Suprapubic skin (tissue), 4 donors: ENCODE measurements at places on chromosomes 1 and 21.

DNA sequence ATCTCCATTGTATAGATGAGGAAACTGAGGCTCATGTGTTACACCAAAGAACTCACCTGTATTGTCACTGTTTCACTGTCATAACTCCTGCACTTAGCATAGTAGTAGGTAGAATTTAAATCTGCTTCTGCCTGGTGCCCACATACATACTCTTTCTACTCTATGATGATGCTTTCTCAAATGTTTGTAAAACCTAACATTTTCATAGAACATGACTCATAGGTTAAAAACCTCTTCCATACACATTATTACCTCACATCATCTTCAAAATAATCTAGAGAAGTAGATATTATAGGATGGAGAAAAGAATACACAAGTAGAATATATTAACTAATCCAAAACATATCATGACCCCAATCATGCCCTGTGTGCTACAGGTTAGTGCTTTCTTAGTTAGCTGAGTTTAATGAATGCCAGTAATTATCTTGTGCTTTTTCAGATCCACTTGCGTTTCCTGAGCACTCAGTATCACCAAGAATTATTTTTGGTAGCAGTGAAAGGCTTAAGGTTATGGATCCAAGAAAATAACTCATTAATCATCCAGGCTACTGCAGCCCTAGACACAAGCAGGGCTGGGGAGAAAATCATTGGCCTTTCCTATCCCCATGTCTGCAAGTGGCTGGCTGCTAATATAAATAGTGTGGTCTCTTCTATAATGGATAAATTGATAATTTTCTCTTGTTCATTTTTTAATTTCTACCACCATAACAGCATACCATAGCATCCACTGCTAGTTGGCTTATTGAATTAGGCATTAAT lies 156.9 kb downstream of the LRRC40 start:
- H3K4me1 ChIP-seq: no peaks in the 10 kb centered on the region
- H3K27me3 ChIP-seq: no peaks in the 10 kb centered on the region
- no peak overlapping the region for H3K4me3 ChIP-seq
- no peak for DNase-seq

- H3K27me3 ChIP-seq: no peaks in the 10 kb centered on the region
- H3K4me3 ChIP-seq: no peak overlapping the region
- H3K36me3 ChIP-seq: no peaks in the 10 kb centered on the region
- peak overlapping the region; percentile 67 for H3K27ac ChIP-seq
- DNase-seq: no peak
These were observed 33.1 kb downstream of the MAP3K7CL start for GRCh38 chr21:29163341-29164115.

- no peak overlapping the region for H3K27ac ChIP-seq
- no peak overlapping the region for H3K4me3 ChIP-seq
- H3K4me1 ChIP-seq: no peaks in the 10 kb centered on the region
These were observed 46.7 kb upstream of the PTBP2 start for GRCh38 chr1:96674915-96675314.

DNA sequence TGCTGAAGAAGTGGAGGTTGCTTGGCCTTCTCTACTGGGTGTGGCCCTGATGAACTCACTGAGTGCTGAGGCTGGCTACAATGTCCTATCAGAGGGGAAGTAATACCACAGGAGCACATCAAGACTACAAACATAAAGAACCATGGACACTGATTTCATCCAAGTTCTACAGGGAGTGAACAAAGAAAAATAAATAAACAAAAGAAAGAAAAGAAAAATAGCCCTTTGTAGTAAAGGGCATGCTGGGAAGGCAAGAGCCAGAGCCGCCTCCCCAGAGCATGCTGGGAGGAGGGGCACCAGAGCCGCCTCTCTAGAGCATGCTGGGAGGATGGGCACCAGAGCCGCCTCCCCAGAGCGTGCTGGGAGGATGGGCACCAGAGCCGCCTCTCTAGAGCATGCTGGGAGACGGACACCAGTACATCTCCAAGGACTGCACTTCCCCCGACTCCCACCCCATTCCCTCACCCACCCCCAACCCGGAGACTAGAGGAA lies 65.9 kb downstream of the LAMC2 start:
- H3K4me3 ChIP-seq: no peak overlapping the region
- H3K27ac ChIP-seq: no peak overlapping the region
- no peaks in the 10 kb centered on the region for H3K27me3 ChIP-seq
- H3K36me3 ChIP-seq: no peaks in the 10 kb centered on the region
- H3K4me1 ChIP-seq: no peaks in the 10 kb centered on the region

GRCh38 chr1:199404976-199405375 lies 622.5 kb upstream of the NR5A2 start:
- H3K4me1 ChIP-seq: no peaks in the 10 kb centered on the region
- no peaks in the 10 kb centered on the region for H3K36me3 ChIP-seq
- H3K27ac ChIP-seq: no peak overlapping the region
- H3K27me3 ChIP-seq: no peaks in the 10 kb centered on the region
- no peak for DNase-seq

GRCh38 chr1:198978523-198978922 lies 339.7 kb downstream of the PTPRC start:
- H3K4me3 ChIP-seq: no peak overlapping the region
- H3K27me3 ChIP-seq: no peaks in the 10 kb centered on the region
- H3K36me3 ChIP-seq: no peaks in the 10 kb centered on the region
- H3K4me1 ChIP-seq: no peaks in the 10 kb centered on the region
- DNase-seq: no peak
- H3K27ac ChIP-seq: no peak overlapping the region

GRCh38 chr1:105294838-105295237 lies 1545.1 kb downstream of the AMY1C start:
- H3K4me1 ChIP-seq: no peaks in the 10 kb centered on the region
- no peak for DNase-seq
- no peaks in the 10 kb centered on the region for H3K27me3 ChIP-seq
- H3K27ac ChIP-seq: no peak overlapping the region

GRCh38 chr1:160244209-160244608 lies 18.1 kb downstream of the DCAF8 start:
- no peak for DNase-seq
- no peaks in the 10 kb centered on the region for H3K4me1 ChIP-seq
- peaks cover 40% of the 10 kb centered on the region for H3K36me3 ChIP-seq
- H3K27ac ChIP-seq: no peak overlapping the region
- H3K27me3 ChIP-seq: no peaks in the 10 kb centered on the region

- peak overlapping the region; percentile 77 for H3K27ac ChIP-seq
- H3K27me3 ChIP-seq: no peaks in the 10 kb centered on the region
- peaks cover 19% of the 10 kb centered on the region for H3K36me3 ChIP-seq
- peak; percentile 84 for DNase-seq
- H3K4me3 ChIP-seq: peak overlapping the region; percentile 46
- peaks cover 30% of the 10 kb centered on the region for H3K4me1 ChIP-seq
These were observed 13.4 kb downstream of the PLEKHO1 start for GRCh38 chr1:150162862-150163706.
